Stimulated activated CD4-positive, alpha-beta T cell treated with anti-CD3 and anti-CD28 coated beads, Interleukin-15, amount 100 ng/mL, for 48 hours (primary cell): ENCODE measurements at places on chromosomes 4 and X.

- no peak for DNase-seq
Observed at GRCh38 chr4:15294202-15294601, 133.6 kb upstream of the C1QTNF7 start.

- no peak for DNase-seq
Observed at GRCh38 chr4:106422766-106423165, 54.2 kb upstream of the GIMD1 start.

- DNase-seq: no peak
Observed at GRCh38 chr4:183399616-183400015, 44.8 kb upstream of the CDKN2AIP start.

DNA sequence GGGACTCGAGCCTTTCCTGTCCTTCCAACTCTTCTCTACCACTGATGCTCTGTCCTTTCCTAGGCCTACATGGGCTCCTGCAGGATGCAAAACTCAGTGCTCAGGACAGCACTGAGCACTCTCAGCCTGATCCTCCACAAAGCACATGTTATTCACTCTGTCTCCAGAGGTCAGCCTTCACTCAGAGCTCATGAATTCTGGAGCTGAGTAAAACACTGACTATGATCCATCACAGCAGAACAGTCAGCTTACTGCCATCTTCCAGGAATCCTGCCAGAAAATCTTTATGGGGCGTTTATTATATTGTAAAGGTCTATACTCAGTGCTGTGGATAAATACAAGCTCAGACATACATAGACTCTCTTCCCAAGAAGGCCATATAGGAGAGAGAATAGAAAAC lies 121.5 kb upstream of the CPEB2 start:
- DNase-seq: no peak

- no peak for DNase-seq
Observed at GRCh38 chr4:105186701-105187161, 40.1 kb downstream of the TET2 start.

GRCh38 chr4:6232836-6233785 lies 32.8 kb upstream of the JAKMIP1 start:
- no peak for DNase-seq

- no peak for DNase-seq
Observed at GRCh38 chrX:19852014-19853005, 35.1 kb downstream of the SH3KBP1 start.

GRCh38 chr4:106615410-106615945 lies 246.9 kb upstream of the GIMD1 start:
- DNase-seq: no peak

- no peak for DNase-seq
Observed at GRCh38 chr4:56650262-56651055, 30.6 kb downstream of the HOPX start.

DNA sequence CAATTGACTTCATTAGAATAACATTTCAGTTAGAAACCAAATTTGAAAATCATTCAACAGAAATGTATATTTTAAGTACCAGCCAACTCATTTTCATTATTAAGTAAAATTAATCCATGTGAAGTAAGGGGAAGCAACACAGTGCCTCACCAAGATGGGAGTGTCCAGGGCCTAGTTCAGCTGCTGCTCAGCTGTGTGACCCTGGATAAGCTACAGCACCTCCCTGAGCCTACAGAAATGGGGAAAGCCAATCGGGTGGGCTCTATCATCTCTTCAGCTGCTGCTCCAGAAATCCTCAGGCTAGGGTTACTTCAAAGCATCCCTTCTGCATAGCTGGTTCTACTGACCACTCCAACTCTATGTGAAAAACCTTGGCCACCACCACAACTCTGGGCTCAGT lies 18.7 kb downstream of the DCHS2 start:
- DNase-seq: no peak

GRCh38 chr4:37652747-37653527 lies 33.2 kb downstream of the RELL1 start:
- no peak for DNase-seq

DNA sequence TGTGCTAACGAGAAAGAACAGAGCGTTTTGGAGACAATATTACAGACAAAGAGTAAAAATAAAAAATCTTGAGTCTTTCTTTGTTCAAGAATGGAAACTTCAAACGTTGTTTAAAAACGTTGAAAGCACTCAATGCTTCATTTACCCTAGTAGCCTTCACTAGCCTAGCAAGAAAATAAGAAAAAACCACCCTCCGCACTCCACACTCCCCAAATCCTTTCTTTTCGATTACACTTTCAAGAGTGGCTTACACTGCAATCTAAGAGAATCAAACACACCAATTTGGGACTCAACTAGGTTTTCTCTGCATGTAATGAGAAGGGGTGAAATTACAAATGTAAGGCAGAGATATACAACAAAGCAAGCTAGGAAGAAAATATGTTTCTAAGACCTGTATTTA lies 4.7 kb downstream of the TMSB4X start:
- no peak for DNase-seq

- DNase-seq: no peak
Observed at GRCh38 chr4:84726356-84726755, 143.4 kb downstream of the CDS1 start.

GRCh38 chrX:44011506-44011905 lies 38.3 kb upstream of the NDP start:
- DNase-seq: no peak

DNA sequence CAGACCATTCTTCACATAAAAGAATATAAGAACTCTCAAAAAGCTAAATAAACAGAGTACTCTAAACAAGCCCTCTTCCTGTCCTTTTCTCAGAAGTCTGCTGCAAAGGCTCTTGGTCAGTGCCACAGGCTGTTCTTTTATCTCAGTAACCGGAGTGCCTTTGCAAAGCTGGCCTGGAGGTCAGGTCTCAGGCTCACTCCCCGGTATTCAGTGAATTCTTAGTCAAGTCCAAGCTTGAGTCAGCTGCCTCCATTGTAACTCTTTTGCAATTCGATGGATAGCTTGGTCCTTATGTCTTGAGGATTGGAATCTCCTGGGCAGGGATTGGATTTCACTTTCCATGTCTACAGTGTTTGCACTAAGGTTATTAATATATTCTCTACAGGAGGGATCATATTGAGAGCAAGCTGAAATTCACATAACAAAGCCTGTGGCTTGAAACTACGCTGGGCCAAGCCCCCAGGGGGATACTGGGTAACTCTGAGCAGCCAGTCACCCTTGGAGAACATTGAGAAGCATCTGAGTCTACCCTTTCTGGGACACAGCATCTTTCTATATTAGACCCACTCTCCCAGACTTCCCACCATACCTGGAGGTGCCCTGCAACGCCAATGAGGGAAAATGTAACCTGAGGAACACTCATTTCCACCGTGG lies 10.0 kb upstream of the HS6ST2 start:
- DNase-seq: no peak

GRCh38 chrX:27797575-27797974 lies 10.2 kb upstream of the MAGEB10 start:
- no peak for DNase-seq

- DNase-seq: no peak
Observed at GRCh38 chrX:91257388-91257787, 177.3 kb upstream of the PABPC5 start.

GRCh38 chr4:153485860-153486259 lies 19.7 kb downstream of the TMEM131L start:
- no peak for DNase-seq

GRCh38 chrX:118536687-118537461 lies 41.3 kb downstream of the DOCK11 start:
- peak; percentile 12 for DNase-seq

DNA sequence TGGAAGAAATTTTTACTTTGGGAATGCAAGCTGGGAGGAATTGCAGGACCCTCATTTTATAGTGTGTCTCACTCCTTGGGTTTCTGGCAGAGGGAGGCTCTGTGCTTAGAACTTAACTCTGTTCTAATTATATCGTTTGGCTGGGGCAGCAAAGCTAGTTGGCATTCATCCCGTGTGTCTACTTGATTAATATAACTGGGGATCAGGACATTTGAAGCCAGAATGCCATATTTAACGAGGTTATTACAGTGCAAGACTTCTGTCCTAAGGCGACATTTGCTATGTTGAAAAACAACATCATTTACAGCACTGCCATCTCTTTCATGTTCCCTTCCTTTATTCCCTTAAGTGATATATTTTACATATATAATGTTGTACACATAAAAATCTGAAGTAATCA lies 179.1 kb upstream of the TBC1D9 start:
- no peak for DNase-seq

- DNase-seq: no peak
Observed at GRCh38 chr4:174520660-174521059, 1.6 kb downstream of the HPGD start.

DNA sequence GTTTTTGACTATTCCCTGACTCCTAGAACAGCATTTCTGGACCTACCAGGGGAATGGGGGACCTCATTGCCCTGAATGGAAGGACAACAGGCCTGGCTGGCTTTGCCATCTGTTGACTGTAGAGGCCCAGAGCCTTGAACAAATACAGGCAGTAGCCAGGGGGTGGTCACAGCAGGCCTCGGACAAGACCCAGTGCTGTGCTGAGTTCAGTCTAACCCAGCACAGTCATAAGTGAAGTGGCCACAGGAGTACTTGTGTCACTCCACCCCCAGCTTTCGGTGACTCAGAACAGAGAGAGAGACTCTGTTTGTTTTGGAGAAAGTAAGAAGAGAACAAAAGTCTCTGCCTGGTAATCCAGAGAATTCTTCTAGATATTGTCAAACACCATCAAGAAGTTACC lies 310.0 kb downstream of the PRR32 start:
- DNase-seq: no peak

GRCh38 chr4:37066159-37066558 lies 178.4 kb upstream of the NWD2 start:
- DNase-seq: no peak

- DNase-seq: no peak
Observed at GRCh38 chr4:139920486-139921002, 233.4 kb downstream of the MAML3 start.

DNA sequence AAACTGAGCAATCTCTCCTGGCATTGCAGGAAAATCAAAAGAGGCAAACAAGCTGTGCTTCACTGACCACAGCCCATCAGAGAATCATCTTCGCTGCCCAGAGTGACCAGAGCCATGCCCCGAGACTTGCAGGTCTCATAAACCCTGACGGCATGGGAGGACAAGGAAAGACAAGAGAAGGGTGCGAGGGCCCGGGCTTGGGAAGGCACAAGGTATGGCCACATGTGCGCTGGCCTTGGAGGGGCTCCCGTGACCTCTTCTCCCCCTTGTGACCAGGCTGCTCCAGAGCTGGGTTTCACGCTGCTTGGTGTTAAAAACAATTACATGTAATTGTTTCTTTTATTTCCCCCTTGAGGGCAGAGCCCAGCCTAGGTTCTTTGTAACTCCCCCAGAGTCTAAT lies 20.8 kb downstream of the DCTD start:
- no peak for DNase-seq

- no peak for DNase-seq
Observed at GRCh38 chrX:72238183-72238582, 644 bp downstream of the ERCC6L start.

- no peak for DNase-seq
Observed at GRCh38 chrX:56790778-56791177, 61.7 kb downstream of the NBDY start.

DNA sequence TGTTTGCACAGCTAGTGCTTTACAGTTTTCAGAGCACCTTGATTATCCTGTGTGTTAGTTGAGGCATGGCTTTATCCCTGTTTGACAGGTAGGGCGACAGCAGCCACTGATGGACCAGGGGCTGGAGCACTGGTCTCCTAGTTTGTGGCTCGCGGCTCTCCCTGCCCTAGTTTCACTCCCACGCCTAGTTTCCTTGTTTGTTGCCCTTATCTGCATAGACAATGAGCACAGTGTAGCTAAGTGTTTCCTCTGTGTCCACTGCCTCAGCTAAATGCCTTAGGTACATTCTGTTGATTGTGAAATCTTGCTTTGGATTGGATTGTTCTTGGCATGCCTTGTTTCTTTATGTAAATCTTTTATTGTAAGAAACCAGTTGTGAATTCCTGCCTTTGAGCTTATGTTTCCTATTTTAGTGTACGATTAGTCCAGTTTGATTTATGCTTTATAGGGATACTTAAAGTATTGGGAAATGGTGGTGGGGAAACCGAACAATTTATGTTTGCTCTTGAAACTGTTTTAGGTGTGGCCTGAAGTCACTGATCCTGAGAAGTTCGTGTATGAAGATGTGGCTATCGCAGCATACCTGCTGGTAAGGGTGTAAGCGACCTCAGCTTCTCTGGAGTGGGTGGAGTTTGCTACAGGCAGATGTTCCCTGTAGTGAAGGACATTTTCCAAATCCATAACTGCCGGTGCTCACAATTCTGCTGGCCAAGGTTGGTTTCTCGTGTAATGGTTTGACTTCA lies 11.0 kb downstream of the TRMT44 start:
- DNase-seq: no peak

- no peak for DNase-seq
Observed at GRCh38 chr4:89196056-89196674, 84.8 kb downstream of the TIGD2 start.

GRCh38 chrX:30488092-30488491 lies 89.5 kb downstream of the TASL start:
- no peak for DNase-seq

- no peak for DNase-seq
Observed at GRCh38 chr4:59612235-59612634, 1587.9 kb upstream of the ADGRL3 start.

GRCh38 chr4:146333187-146333894 lies 119.0 kb downstream of the REELD1 start:
- peak; percentile 8 for DNase-seq

DNA sequence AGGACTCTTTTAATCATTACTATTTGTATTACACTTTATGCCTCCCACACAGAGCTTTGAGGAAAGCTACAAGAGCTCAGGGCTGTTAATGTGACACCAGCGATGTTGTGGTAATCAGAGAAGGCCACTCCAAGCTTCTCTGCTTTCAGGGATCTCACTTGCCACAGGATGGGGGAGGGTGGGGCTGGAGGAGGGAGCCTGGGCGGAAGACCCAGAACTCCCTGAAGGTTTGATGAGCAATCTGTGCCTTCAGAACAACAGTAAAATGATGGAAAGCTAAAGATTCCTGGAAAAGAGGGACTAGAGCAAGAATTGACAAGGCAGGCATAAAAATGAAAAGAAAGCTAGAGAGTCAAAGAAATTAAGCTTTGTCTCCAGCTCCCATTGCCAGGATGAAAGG lies 75.6 kb downstream of the MAML3 start:
- no peak for DNase-seq

DNA sequence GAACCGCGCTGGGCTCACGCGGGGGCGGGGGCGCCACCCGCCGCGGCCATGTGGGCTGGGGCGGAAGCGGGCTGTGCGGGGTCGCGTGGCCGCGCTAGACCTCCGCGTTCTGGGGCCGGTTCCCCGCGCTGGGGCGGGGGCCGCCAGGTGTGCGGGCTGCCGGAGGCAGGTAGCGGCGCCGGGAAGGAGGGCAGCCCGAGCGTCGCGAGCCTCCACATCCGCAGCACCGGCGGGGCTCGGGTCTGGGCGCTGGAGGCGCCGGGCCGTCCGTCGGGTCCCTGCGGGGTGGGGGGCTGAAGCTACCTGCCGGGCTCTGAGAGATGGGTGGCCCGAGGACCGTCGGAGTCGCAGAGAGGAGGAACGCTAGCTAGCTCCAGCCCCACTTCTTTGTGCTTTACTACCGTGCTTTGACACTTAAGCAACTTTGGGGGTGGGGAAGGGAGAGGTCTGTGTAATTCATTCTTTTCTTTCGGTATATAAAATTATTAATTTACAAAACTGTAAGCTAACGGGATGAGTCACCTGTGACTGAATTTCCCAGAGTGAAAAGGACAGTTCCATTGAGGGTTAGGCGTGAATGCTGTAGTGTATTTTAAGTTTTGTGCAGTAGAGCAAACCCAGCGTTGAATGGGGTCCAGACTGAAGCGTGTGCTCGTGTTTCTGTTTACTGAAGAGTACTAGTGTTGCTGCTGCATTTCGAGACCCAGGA lies 689 bp downstream of the METAP1 start:
- peak; percentile 7 for DNase-seq
